Fibroblast of the aortic adventitia (primary cell): ENCODE measurements at places on chromosomes 12 and 14. TPM values are rescaled to one million over a fixed set of nuclear protein-coding genes. Genes with fewer than 3 reads are reported as not detected.

The NPFF gene
- not detected in 2 replicates for total RNA-seq

The LRTM2 gene
- total RNA-seq = not detected in 2 replicates

The MYBPC1 gene
- total RNA-seq = not detected in 2 replicates

The SPTB gene
- total RNA-seq = under 0.01 TPM in 1 of 2 replicates, not detected in the other

The CLEC14A gene
- total RNA-seq = 0.63 and 4.5 TPM in 2 replicates

The MSI1 gene
- total RNA-seq = not detected in 2 replicates

The RASSF9 gene
- 7.7 and 8.5 TPM in 2 replicates for total RNA-seq

The MYF6 gene
- not detected in 2 replicates for total RNA-seq

The EML5 gene
- total RNA-seq = under 0.01 TPM in 1 of 2 replicates, not detected in the other

The CLMN gene
- total RNA-seq = 0.36 and 1.8 TPM in 2 replicates

The KLRC2 gene
- not detected in 2 replicates for total RNA-seq

The PPP1R1A gene
- total RNA-seq = not detected in 2 replicates

The DHRS2 gene
- 1.1 TPM in 1 of 2 replicates, not detected in the other for total RNA-seq

The INSM2 gene
- total RNA-seq = not detected in 2 replicates

The PRH2 gene
- total RNA-seq = not detected in 2 replicates

The TMEM52B gene
- total RNA-seq = under 0.01 and 0.08 TPM in 2 replicates

The DACT1 gene
- 13.6 and 23.0 TPM in 2 replicates for total RNA-seq

The FANCM gene
- 12.7 and 13.9 TPM in 2 replicates for total RNA-seq

The TAS2R9 gene
- 0.09 TPM in 1 of 2 replicates, not detected in the other for total RNA-seq

The RIN3 gene
- 5.7 and 7.2 TPM in 2 replicates for total RNA-seq

The STRAP gene
- total RNA-seq = 93.9 and 101 TPM in 2 replicates

The KIF5A gene
- total RNA-seq = 0.72 and 1.8 TPM in 2 replicates

The HAL gene
- 0.09 and 2.2 TPM in 2 replicates for total RNA-seq

The CLEC6A gene
- not detected in 2 replicates for total RNA-seq

The LRRC10 gene
- not detected in 2 replicates for total RNA-seq

The SYNDIG1L gene
- total RNA-seq = not detected in 2 replicates

The CLEC1B gene
- not detected in 2 replicates for total RNA-seq

The RASAL1 gene
- not detected in 2 replicates for total RNA-seq

The SLC10A1 gene
- not detected in 2 replicates for total RNA-seq

The COL2A1 gene
- total RNA-seq = not detected in 2 replicates

The CACNA1C gene
- 6.0 and 16.6 TPM in 2 replicates for total RNA-seq

The CMA1 gene
- total RNA-seq = not detected in 2 replicates

The FGF23 gene
- total RNA-seq = not detected in 2 replicates

The ALDH6A1 gene
- 23.4 and 27.0 TPM in 2 replicates for total RNA-seq

The PIWIL1 gene
- not detected in 2 replicates for total RNA-seq

The SYT1 gene
- total RNA-seq = 5.6 and 43.3 TPM in 2 replicates

The SRRM4 gene
- not detected in 2 replicates for total RNA-seq

The PHLDA1 gene
- 27.9 and 202 TPM in 2 replicates for total RNA-seq

The MAP1LC3B2 gene
- total RNA-seq = not detected in 2 replicates

The RPL10L gene
- not detected in 2 replicates for total RNA-seq

The DPPA3 gene
- total RNA-seq = not detected in 2 replicates

The ALDH1L2 gene
- total RNA-seq = 41.5 and 79.1 TPM in 2 replicates

The SLC5A8 gene
- total RNA-seq = not detected in 2 replicates

The C1QL4 gene
- 0.18 TPM in 1 of 2 replicates, not detected in the other for total RNA-seq

The RALGAPA1 gene
- total RNA-seq = 26.9 and 52.5 TPM in 2 replicates

The WASHC3 gene
- total RNA-seq = 58.5 and 141 TPM in 2 replicates

The GIT2 gene
- total RNA-seq = 23.6 and 50.8 TPM in 2 replicates
